ENCODE measurements at places on chromosomes 6 and 20. TPM values are rescaled to one million over a fixed set of nuclear protein-coding genes. Genes with fewer than 3 reads are reported as not detected.
A peak's percentile ranks its signal among the peaks of the same experiment; 100 is the strongest.

TMEM74B gene
- 0.95 TPM for total RNA-seq

DNA sequence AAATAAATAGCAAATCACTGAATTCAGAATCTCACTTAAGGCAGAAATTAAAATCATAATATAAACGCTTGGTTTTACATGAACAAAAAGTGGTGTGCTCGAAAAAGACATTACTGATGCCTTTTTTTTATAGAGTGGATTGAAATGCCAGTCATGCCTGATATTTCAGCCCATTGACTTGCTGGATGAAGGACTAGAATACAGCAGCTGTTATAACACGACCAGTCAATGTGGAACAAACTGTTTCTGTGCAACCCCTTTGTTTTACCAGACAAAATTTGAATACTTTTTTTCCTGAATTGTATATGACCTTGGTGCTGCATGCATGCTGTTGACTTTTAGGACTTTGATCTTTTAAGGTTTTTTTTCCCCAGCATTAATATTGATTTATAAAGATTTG lies 150.0 kb downstream of the QKI start:
- no peaks in the 10 kb centered on the region for H3K4me1 ChIP-seq
- no peak overlapping the region for H3K4me3 ChIP-seq
- DNase-seq, result no peak
- no peaks in the 10 kb centered on the region for H3K36me3 ChIP-seq
- H3K27me3 ChIP-seq, result no peaks in the 10 kb centered on the region
- no peak overlapping the region for H3K27ac ChIP-seq

DNA sequence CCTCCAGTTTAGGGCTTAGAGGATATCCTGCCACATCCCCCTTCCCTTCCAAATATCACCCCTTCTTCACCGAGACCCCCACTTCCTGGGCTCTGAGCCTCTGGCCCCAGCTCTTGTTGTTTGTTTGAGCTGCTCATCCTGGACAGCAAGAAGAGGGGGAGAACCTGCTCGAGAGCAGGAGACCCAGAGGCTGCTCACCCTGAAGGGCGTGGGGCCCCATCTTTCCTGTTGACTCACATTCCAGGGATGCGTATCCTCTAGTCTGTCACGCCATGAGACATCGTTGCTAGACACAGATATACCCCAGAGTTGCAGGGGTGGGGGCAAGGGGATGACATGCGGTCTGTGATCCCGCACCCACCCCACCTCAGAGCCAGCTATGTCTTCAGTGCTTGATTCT lies 5.7 kb upstream of the TNXB start:
- no peak overlapping the region for H3K4me3 ChIP-seq
- no peaks in the 10 kb centered on the region for H3K27me3 ChIP-seq
- no peak for DNase-seq

DNA sequence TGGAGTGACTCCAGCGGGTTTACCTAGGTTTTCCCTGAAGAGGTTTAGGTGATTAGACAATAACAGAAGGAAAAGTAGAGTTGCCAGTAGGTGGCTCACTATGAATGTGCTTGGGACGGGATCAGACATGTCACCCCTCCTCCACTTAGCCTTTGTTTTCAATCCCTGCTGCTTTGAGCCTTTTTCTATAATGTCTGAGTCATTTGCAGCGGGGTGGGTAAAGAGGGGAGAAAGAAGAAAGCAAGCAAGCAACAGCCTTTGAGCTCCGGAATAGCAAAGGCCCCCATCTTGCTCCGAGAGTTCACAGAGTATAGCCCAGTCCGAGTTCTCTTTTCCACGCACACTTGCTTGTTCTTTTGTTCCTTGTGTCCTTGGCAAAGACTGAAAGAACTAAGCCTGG lies 129.1 kb downstream of the PACRG start:
- H3K27ac ChIP-seq, result peak overlapping the region; percentile 23
- no peaks in the 10 kb centered on the region for H3K36me3 ChIP-seq

DNA sequence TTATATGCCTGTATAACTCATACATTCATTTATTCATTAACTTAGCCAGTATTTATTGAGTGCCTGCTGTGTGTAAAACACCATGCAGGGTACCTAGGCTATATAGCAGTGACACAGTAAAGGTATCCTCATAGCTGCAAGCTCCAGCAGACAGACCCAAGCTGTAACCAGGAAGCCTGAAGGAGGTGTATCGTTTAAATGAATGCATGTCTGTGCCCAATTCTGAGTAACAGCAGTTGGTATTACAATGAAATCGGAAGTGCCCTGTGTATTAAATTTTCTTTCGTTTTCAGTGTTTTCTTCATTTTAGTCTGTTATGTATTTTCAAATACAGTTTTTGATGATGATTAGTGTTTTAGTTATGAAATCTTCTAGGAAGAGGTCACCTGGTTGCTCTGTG lies 485.8 kb upstream of the SOX4 start:
- no peaks in the 10 kb centered on the region for H3K36me3 ChIP-seq
- no peak overlapping the region for H3K27ac ChIP-seq
- H3K4me3 ChIP-seq, result no peak overlapping the region

GRCh38 chr6:40822619-40823018 lies 216.4 kb downstream of the UNC5CL start:
- no peaks in the 10 kb centered on the region for H3K27me3 ChIP-seq
- H3K36me3 ChIP-seq, result no peaks in the 10 kb centered on the region
- H3K4me1 ChIP-seq, result no peaks in the 10 kb centered on the region

All from esophagus squamous epithelium (tissue), 5 donors.